ENCODE measurements at places on chromosomes 5 and 9. TPM values are rescaled to one million over a fixed set of nuclear protein-coding genes. Genes with fewer than 3 reads are reported as not detected.
A peak's percentile ranks its signal among the peaks of the same experiment; 100 is the strongest.

GRCh38 chr9:24449976-24450375 is 95.7 kb downstream of the IZUMO3 start:
- DNase-seq, result no peak

DNA sequence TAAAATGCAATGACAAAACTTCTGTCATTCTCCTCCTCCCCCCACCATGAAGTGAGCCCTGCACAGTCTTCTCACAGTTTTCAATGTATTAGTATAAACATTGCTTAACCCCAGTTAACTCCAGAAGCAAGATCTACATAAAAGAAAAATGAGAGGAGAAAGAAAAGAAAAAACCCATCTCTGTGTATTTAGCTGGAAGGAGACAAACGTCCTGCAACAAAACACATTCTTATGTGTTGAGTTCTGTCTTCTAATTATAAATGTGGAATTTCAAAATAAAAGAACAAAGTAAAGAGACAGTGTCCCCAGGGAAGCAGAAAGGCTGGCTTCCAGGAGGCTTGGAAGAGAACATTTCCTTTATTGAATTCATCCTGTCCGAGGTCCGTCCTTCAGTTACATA is 491.9 kb upstream of the TUSC1 start:
- peak; percentile 34 for DNase-seq

IL13 gene
- polyA plus RNA-seq, result not detected

WDR38 gene
- 0.15 TPM for polyA plus RNA-seq

DNA sequence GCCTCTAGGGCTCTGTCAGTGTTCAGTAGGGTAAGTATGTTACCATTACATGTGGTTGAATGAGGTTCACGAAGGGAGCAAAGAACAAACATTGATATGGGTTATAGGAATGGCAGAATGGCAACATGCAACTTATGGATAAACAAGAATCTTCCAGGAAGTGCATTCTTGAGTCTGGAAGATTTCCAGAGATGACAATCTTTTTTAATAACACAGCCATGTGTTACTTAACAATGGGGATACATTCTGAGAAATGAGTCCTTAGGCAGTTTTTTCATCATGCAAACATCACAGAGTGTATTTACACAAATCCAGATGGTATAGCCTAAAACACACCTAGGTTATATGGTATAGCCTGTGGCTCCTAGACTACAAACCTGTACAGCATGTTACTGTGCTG is 9.1 kb upstream of the SLC28A3 start:
- DNase-seq, result no peak

GRCh38 chr9:94921092-94921471 is 194.6 kb downstream of the AOPEP start:
- no peak for DNase-seq
